ENCODE measurements at places on chromosomes 13 and 19. TPM values are rescaled to one million over a fixed set of nuclear protein-coding genes. Genes with fewer than 3 reads are reported as not detected.

The FRY gene
- total RNA-seq: 55.4 TPM

The REXO1 gene
- 5.3 TPM for total RNA-seq

The GAS6 gene
- total RNA-seq: 20.4 TPM

The TTC9B gene
- 37.5 TPM for total RNA-seq

The GNG7 gene
- 7.7 TPM for total RNA-seq

All from frontal cortex (tissue), 4 donors.